Kidney tubule cell (primary cell): ENCODE measurements at places on chromosomes 3 and 15.
A peak's percentile ranks its signal among the peaks of the same experiment; 100 is the strongest.

- DNase-seq, result no peak
Measured at GRCh38 chr3:157174290-157174648, 14.3 kb upstream of the CCNL1 start.

DNA sequence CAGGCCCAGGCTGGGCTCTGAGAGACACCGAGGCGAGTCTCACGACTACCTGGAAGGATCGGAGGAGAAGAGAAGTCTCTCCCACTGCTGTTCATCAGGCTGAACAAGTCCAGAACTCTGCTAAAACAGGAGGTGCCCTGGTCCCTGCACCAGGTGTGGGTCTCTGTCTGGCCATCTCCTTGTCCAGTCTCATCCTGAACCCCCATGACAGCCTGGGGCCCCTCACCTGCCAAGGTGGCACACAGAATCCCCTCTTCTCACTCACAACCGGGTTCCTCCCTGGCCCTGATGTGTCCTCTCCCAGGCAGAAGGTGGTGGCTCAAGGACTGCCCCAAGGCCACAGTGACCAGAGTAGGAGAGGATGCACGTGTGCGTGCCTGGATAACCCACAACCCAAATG lies 34.1 kb downstream of the WNT7A start:
- no peak for DNase-seq

GRCh38 chr15:43538091-43538490 lies 20.7 kb downstream of the MAP1A start:
- DNase-seq, result no peak

- DNase-seq, result no peak
Measured at GRCh38 chr3:192372616-192373015, 354.7 kb downstream of the FGF12 start.

DNA sequence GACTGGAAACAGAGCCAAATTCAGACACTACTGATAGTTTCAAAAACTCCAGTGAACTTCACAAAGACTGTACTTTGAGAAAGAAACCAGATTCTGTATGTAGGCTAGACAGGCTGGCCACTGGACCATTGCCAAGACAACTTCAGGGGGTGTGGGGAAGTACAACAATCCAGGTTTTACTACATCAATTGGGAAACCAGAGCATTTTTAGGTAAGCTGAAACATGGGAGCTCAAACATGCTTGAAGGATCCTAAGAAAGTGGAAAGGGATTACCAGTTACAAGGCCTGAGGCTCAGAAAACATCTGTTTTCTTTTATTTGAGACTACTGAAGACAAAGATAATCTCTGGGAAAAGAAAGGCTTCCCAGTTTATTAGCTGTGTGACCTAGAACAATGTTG lies 26.9 kb upstream of the ZNF280D start:
- DNase-seq, result peak; percentile 11

DNA sequence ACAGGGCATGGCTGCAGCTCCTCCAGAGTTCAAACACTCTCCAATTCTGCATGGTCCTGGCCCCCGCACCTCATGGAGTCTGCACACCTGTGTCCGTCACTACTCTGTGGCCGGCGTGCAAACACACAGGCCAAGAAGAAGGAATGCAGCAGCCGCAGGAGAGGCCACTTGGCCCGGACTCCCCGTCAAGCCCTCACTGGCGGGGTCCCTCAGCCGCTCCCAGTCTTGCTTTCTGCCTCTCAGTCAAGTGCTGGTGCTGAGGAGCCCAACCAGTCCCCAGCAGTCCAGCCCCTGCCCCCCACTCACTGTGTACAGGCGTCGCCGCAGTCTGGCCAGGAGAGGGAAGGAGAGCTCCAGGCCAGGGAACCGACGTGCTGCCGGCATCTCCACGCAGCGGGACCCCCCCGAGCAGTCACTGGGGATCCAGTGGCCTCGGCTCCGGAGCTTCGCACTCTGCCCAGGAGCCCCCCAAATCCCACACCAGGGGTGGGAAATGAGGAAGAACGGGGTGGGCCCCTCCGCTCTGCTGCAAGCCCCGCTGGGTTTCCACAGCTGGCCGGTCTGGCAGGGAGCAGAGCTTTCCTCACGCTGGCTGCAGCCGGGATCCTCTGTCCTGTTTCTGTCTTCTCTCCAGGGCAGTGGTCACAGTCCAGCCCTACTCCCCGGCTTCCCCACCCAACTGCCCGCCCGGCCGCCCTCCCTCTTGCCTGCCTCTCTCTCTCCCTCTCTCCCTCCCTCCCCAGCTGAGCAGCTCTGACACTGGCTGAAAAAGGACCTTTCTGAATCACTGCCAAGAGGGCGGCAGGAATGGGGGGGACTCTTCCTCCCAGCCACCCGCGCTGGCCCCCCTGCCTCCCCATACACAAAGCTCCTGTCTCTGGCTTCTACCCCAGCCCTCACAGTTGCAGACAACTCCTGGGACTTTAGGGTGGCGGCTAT lies 16.0 kb downstream of the TNK2 start:
- DNase-seq, result peak; percentile 66

DNA sequence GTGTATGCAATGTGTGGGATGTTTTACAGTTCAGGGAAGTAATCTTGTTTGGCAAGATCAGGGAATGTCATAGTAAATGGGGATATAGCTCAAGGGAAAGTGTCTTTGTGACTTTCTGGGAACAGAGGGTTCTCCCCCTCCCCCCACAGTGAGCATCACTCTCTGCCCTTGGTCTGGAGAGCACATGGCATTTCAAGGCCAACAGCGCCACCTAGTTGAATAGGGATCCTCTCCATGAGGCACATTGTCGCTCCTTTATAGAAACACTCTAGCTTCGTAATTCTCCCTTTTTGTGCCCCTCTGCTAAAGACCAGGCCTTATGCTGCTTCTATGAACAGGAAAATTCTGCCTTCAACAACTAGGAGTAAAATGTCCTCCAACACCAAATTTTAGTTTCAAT lies 37.1 kb upstream of the ARNT2 start:
- DNase-seq, result no peak

- DNase-seq, result peak; percentile 44
Measured at GRCh38 chr15:97084650-97085049, 754.1 kb downstream of the NR2F2 start.

DNA sequence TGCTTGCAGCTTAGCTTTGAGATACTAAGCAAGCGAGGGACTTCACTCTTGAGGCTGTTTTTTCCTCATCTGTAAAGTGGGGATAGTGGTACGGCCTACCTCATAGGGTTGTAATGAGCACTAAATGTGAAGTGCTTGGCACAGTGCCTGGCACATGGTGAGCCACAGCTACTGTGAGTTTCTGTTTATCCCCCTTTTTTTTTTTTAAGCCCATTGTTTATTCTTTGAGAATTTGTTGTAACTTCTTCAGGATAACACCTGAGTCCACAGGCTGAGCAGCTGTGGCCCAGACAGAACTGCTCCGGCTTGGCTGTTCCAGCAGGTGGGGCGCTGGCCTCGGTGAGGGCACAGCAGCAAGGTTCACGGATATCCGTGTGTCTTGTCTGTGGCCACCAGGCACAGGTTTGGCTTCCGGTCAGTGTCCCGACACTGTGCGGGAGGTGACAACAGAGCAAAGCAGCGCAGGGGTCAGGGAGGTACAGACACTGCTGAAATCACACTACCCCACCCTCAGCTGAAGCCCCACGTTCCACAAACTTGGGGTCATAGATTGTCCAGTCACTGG lies 7.3 kb upstream of the ISG20 start:
- DNase-seq, result no peak

DNA sequence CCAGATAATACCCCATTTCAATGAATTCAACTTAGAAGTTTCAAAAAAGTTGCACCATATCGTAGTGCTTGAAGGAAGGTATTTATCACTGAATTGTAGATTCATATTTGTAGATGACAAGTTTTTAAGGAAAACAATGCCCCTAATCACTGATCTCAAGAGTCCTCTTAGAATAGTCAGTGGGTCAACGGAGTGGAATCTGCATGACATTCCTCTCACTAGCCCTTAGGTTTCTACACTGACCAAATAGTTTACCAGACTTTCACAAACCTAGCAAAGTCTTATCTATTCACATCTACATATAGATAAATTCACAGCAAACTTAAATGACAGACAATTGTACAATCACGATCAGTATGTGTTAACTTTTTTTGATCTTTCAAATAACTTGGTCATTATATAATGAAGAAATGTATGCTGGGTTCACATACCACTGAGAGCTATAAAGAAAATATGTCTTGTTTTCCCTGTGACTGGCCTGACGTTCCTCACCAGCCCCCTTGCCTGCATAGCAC lies 35.7 kb upstream of the PHLDB2 start:
- DNase-seq, result no peak

DNA sequence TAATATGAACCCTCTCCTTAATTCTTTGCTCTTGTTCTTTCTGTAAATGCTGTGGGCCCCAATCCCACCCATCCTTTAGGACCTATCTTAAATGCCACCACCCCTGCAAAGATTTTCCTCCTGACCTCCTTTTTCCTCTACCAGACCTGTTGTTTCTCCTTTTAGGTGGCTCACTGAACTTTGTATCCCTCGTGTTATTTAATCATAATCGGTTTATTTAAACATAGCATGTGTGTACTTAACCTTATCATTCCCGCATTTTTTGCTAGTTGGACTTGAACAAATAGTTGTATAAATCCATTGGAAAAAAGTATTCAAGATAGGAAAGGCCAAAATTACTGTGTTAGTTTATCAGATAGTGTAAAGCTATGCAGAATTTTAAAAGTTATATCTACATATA lies 988 bp upstream of the NFKBIZ start:
- DNase-seq, result no peak

DNA sequence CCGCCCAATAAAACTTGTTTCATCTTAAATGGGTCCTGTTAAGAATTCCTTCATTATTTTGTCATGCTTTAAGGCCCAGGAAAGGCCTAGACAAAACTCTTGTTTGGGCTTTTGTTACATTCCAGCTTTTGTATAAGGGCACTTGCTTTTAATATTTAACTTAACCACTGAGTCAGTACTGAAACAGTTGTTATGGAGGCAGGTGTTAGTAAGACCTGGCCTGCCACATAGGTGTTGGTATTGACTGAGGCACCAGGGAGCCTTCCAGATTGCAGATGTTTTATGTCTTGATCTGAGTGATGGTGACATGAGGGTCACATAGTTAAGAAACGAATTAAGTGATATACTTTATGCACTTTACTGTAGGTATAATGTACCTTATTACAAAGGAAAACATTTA lies 274.9 kb upstream of the TGFBR2 start:
- DNase-seq, result peak; percentile 88

- peak; percentile 62 for DNase-seq
Measured at GRCh38 chr3:15899388-15899787, 101.6 kb upstream of the ANKRD28 start.

- no peak for DNase-seq
Measured at GRCh38 chr15:68693071-68693470, 114.3 kb downstream of the CORO2B start.

DNA sequence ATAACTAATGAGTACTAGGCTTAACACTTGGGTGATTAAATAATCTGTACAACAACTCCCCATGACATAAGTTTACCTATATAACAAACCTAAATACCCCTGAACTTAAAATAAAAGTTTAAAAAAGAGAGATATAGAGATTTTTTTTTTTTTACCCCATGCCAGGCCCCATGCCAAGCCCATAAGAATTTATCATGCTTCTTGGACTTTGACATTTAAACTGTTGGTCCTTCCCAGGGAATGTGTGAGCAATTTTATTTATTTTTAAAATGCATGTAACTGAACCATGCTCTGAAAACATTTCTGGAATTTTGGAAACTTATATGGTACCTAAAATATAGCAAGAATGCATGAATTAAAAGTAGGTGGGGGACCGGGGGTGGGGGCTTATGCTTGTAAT lies 26.3 kb downstream of the KLHL6 start:
- DNase-seq, result no peak

- no peak for DNase-seq
Measured at GRCh38 chr3:100331660-100332059, 2.9 kb upstream of the NIT2 start.

DNA sequence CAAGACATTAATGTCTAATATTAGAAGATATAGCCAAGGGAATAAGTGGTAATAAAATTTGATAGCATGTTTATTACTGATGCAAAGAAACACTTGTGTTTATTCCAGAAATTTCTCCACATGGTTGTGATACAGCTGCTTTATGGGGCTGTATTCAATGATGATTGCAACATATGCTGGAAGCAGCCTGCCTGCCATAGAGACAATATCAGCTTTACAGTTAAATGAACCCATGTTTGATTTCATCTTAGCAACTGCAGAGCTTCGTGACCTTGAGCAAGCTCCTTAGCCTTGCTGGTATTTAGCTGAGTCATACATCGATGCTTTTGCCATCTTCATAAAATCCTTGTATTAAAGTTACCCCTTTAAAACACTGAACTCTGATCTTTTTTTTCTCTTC lies 168.1 kb upstream of the STAC start:
- DNase-seq, result peak; percentile 20

DNA sequence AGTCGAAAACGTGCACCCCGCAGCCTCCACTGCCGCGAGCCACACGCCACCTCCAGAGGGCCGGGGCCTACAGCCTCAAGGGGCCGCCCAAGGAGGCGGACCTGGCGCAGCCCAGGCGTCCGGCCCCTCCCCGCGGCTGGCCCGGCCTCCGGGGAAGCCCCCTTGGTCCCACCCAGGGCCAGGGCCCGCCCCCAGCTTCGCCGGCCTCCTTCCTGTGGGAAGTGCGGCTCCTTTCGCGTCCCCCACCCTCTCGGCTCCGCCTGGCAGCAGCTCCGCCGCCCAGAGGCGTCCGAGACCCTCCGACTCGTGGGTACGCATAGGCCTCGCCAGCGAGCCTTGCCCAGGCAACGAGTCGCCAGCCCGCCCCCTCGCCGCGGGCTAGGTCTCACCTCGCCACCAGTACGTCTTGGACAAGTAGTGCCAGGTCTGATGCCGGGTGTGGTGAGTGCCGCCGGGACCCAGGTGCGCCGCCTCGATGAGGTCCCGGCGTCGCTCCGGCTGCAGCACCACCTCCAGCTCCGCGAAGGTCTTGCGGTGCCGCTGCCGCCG lies 642 bp downstream of the ZBTB11 start:
- DNase-seq, result peak; percentile 97
